Amniotic epithelial cell (primary cell): ENCODE measurements at places on chromosomes 6 and 20.

DNA sequence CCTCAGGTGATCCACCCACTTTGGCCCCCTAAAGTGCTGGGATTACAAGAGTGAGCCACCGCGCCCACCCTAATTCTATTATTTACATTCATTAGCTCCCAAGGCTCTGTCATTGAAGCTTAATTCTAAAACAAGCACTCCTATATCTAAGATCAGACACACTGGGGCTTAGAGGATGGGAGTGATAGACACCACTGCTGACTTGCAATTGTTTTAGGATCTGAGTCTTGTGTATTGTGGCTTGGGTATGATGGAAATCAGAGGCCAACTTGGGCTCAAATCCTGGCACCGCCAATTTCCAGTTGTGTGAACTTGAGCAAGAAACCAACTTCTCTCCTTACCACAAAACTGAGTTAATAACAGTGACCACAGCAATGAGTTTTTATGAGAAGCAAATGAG is 34.7 kb downstream of the MTRES1 start:
- DNase-seq, result no peak

GRCh38 chr6:125471667-125472066 is 169.9 kb upstream of the HDDC2 start:
- DNase-seq, result no peak

DNA sequence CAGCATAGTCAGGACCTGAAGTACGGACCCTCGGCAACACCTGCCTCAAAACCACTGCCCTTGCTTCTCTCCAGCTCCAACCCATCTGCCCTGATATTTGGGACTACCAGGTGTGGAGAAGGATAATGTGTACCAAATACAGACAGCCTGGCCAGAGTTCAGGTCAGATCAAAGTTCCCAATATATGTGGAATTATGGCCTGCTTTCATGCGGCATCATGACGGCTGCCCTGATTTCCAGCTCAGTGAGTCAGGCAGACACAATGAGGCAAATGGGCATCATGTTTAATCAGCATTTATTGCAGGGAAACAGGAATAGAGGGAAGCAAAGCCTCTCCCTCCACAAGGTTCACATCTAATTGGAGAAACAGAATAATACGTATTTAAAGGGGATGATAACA is 57.9 kb downstream of the FRK start:
- no peak for DNase-seq

- peak; percentile 79 for DNase-seq
These were observed at the start of gene LRP11 for GRCh38 chr6:149863698-149864577. TSS of gene LRP11 (minus strand) at chr6:149864359. CDS start at chr6:149864020, 339 bp downstream.

DNA sequence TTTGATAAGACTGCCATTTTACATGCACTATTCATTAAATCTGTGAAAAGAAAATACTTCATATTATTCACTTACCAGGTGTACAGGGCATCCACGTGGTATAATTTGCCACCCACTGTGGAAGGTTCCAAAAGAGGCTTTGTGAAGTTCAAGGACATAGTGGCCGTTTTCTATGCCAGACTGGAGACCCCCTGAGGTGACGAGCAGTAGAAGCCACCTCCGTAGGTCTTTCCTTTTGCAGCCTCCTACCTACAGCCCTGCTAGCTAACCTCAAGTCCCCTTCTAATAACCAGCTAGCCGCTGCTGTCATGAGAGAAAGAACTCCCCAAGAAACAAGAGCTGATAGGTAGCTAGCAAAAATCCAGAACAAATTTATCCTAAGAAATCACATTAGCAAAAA is 110.5 kb downstream of the ARHGAP18 start:
- DNase-seq, result no peak

- DNase-seq, result no peak
These were observed 8.4 kb downstream of the IRF4 start for GRCh38 chr6:399785-400534.

- DNase-seq, result no peak
These were observed 8.8 kb downstream of the PKIG start for GRCh38 chr20:44590980-44591778.

DNA sequence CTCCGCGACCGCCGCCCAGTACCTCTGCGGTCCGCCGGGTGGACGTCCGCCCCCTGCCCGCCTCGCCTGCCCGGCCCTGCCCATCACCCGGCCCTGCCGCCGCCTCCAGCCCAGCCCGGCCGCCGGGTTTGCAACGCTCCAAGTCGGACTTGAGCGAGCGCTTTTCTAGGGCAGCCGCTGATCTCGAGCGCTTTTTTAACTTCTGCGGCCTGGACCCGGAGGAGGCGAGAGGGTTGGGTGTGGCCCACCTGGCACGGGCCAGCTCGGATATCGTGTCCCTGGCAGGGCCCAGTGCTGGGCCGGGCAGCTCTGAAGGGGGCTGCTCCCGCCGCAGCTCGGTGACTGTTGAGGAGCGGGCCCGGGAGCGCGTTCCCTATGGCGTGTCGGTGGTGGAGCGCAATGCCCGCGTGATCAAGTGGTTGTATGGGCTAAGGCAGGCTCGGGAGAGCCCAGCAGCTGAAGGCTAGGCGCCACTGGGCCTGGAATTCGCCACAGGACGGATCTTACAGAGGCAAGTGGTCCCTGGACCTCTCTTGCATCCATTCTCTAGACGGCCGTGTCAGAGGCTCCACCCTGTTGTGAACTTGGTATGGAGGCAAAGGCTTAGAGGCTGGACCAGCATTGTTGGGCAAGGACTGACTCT is 11.8 kb downstream of the FAM110A start:
- no peak for DNase-seq
